Fibroblast of lung (primary cell): ENCODE measurements at places on chromosomes 12 and 14.
A peak's percentile ranks its signal among the peaks of the same experiment; 100 is the strongest.

DNA sequence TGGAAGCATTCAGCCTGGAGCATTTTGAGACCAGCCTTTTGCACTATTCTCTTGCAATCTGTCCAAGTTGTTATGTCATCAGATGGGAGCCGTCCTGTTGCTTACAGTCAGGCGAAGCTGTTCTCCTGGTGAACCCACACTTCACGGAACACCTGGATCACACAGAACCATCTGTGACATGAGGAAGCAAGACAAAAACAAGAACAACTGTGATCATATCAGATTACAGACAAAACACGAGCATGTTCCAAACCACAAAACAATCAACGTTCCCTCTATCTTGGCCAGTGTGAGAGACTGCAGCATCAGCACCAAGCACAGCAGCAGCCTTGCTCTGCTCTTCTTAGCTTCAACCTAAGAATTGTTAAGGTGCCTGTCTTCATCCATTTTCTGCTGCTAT is 180.5 kb upstream of the SFSWAP start:
- DNase-seq, result no peak

GRCh38 chr14:85191986-85192385 is 338.0 kb upstream of the FLRT2 start:
- no peak for DNase-seq

DNA sequence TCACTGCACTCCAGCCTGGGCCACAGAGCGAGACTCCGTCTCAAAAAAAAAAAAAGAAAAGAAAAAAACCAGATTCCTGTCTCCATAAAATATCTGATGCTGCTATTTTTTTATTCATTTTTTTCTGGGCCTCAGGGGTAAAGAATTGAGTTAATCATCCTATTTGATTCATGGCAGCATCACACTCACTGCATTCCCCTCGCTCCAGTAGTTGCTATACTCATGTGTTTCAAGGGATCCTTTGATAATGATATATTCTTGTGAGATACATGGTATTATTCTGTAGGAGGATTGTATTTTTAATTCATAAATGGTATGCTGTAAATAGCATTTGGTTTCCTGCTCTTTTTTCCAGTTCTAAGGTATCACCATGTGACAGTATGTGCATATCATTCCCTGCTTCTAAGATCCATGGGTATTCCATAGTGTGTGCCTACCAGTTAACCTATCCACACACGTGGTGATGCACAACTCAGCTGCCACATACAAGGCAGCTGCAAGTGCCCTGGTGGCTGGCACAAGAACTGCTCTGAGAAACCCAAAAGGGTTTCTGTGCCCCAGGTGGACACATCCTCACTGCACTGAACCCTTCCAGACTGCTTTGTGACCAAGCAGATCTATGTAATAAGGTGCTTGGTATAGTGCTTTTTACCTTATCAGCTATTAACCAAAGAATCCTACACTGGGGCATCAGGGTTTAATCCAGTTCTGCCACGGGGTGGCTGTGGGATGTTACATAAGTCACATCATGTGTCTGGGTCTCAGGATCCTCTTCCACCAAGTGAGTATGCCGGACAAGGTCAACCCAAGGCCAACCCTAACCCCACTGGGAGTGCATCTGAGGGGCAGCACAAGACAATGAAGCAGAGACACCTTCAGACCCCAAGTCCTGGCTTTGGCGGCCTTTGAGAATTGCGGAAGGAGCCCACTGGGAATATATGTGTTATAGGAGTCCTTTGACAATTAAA is 74.6 kb downstream of the ZFP36L1 start:
- no peak for DNase-seq

DNA sequence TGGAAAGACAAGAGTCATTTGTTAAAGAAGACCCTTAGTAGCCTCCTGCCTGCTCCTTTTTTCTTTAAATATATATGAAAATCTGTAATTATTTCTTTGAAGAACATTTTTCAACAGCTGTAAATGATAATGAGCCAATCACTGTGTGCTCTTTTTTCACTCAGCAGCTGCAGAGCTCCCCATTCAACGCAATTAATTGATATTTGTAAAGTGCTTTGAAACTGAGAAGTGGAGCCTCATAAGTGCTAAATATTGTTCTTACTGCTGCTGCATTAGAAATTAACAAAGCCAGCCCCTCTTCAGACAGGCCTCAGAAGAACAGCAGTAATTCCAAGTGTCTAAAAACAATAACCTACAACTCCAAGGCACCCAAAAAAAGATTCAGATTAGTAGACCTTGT is 224.3 kb downstream of the GXYLT1 start:
- no peak for DNase-seq

- no peak for DNase-seq
Observed at GRCh38 chr12:40034156-40034555, 71.7 kb downstream of the SLC2A13 start.

DNA sequence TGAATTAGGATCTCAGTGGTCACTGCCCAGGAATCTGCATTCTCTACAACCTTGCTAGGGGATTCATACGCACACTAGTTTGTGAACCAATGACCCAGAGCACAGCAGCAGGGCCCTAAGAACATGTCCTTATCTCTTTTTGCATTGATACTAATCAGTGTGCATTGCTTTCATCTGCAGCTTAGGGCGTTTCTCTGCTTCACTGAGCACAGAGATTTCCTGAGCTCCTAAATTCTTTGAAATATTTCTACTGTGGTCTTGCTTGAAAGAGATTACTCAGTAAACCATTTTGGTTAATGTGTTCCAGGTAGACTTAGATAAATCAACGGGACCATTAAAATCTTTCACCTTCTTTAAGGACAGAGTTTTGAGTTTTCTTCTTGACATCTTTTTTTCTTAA is 351.3 kb upstream of the KITLG start:
- peak; percentile 37 for DNase-seq

DNA sequence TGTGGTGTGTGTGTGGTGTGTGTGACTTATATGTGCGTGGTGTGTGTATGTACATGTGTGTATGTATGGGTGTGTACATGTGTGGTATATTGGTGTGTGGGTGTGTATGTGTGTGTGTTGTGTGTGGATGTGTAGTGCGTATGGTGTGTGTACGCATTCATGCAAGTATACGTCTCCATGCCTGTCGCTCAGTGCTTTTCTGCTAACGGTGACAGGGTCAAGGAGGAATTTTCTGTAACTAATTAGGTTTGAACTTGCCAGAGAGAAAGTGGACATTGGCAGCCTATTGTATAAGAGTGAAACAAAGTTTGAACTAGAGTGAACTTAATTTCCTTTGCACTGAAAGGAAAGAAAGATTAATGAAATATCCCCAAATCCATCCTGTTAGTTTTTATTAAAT is 120.9 kb upstream of the GSC start:
- no peak for DNase-seq

- peak; percentile 20 for DNase-seq
Observed at GRCh38 chr12:26164118-26164517, 31.3 kb upstream of the SSPN start.

DNA sequence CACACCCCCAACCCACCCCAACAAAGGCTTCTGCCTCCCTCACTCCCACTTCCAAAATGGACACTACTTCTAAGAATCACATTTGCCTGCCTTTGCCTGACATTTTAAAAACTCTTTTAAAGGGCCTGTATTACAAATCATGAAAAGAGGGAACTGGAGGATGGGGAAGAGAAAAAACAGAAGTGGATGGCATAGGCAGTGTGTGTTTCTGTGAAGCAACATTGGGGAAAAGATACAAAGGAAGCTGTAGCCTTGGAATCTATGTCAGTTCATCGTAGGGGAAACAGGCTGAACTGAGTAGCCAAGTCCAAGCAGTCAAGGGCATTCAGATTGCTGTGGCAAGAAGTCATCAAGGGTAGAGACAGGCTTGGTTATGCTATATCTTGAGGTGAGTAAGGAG is 273.9 kb downstream of the BTG1 start:
- DNase-seq, result no peak

GRCh38 chr12:71610031-71610795 is 53.4 kb downstream of the ZFC3H1 start:
- DNase-seq, result no peak

DNA sequence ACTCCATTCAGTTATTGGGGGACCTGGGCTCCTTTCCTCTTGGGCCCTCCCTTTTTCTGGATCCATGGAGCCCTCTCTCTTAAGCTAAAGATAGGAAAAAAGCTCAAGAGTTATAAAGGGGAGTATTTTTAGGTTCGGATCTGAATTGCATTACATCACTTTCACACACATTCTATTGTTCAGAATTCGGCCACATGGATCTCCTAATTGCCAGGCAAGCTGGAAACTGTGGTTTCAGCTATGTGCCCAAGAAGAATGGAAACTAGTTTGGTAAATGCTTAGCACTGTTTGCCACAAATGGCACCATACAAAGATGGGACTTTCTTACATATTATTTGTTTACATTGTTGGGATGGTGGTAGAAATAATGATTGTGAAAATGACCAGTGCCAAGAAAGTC is 145.6 kb downstream of the LRIG3 start:
- DNase-seq, result no peak

GRCh38 chr14:73567358-73567757 is 1.7 kb upstream of the ACOT2 start:
- DNase-seq, result no peak

GRCh38 chr12:3644104-3644503 is 108.8 kb downstream of the CRACR2A start:
- DNase-seq, result no peak

DNA sequence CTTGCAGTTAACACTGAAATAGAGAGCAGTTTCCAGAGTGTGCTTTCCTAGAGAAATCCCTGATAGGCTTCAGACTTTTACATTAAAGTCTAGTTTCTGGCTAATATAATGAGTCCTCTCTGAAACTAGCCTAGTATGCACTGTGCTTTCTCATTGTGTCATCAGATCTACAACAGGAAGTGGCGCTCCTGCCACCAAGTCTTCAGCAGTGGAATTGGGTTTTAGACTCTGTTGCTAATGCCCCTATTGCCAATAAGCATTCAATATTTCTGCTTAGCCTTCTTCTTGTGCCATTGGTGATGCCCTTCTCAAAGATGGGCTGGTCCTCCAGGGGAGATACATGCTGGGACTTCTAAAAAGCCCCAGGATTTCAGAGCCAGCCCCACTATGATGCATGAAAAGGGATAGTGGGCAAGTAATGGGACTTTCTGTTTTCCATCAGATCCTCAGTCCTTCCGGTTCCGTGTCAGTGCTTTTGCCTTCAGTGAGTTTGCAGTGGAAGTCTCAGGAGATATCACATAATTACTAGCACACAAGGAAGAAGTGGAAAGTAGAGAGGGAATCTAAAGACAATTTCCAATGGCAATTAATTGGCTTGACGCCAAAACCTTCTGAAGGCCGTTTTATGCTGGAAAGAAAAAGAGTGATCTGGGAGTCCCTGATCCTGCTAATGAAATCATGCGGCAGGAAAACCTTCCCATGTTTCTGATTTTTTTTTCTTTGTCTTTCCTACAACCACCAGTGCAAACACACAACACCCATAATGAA is 50.0 kb downstream of the SSPN start:
- DNase-seq, result no peak

GRCh38 chr14:104130974-104131651 is 7.3 kb upstream of the KIF26A start:
- DNase-seq, result peak; percentile 7

DNA sequence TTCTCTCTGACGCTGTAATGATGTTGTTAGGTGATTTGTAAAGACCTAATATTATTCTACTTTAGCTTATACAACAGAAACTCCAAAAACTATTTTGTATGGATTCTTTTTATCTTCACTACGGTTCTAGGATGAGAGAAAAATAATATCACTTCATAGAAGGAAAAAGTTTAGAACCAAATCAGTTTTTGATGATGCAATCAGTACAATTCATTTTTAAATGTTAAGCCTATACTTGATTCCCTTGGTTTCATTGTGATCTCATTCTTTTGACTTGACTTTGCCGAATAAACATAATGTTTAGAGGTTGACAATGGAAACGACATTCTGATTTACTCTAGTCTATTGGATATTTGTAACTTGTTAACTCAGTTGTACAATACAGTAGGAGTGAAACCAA is 24.6 kb upstream of the ERGIC2 start:
- DNase-seq, result no peak

- peak; percentile 55 for DNase-seq
Observed at GRCh38 chr12:25001311-25001710, 52.4 kb upstream of the BCAT1 start.

- no peak for DNase-seq
Observed at GRCh38 chr12:110686294-110686903, 2.5 kb downstream of the HVCN1 start.

DNA sequence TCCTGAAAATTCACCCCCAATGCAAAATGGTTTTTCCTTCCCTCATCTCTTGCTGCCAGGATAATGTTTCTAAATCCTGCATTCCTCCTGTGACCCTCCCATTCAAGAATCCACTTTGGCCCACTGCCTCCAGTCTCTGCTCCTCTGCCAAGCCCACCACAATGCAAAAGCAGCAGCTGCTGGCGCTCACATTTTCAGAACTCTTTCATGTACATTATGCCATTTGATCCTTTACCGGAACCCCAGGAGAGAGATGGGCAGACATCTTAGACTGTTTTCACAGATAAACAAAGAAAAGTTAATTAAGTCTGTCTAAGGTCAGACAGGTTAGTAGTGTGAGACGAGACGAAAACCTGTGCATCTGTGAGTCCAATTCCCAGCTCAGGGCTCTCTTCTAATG is 12.9 kb downstream of the LRIG3 start:
- peak; percentile 87 for DNase-seq

- DNase-seq, result no peak
Observed at GRCh38 chr14:82786483-82786880, 1252.8 kb upstream of the SEL1L start.

DNA sequence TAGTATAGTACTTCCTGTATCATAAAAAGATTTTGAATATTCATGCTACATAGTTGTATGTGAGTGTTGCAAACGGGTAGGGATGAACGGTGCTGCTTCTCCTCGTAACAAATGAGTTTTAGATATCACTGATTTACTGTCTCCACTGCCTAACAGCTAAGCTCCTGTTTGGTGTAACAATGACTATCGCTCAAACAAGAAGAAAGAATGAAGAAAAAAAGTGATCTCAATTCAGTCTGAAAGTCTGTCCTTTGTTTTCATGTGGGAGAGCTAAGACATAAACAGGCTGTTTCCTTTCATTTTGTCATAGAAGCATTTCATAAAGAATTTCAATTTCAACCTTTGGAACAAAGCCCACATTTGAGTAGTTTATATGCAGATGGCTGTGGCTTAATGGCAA is 26.1 kb upstream of the RTRAF start:
- peak; percentile 83 for DNase-seq

- no peak for DNase-seq
Observed at GRCh38 chr12:89984846-89985245, 276.2 kb upstream of the ATP2B1 start.

GRCh38 chr14:32078023-32078857 is 1.1 kb downstream of the ARHGAP5 start:
- peak; percentile 41 for DNase-seq

DNA sequence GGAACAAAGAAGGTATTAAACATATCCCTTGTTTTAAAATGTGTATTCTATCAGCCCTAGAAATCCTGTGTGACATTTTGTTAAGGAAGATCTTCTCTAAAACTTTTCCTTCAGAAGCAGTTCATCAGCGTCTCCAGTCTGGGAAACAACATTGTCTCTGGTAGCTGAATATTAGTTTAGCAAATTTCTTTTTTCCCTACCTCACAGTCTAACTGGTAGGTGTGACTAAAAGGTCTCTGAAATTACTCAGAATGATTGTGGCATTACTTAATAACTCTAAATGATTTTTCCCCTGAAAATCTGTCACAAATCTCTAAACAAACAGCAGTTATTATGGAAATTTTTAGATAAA is 1044.8 kb downstream of the FLRT2 start:
- DNase-seq, result no peak
